ENCODE measurements at places on chromosomes 16 and 17. TPM values are rescaled to one million over a fixed set of nuclear protein-coding genes. Genes with fewer than 3 reads are reported as not detected.
A peak's percentile ranks its signal among the peaks of the same experiment; 100 is the strongest.

DNA sequence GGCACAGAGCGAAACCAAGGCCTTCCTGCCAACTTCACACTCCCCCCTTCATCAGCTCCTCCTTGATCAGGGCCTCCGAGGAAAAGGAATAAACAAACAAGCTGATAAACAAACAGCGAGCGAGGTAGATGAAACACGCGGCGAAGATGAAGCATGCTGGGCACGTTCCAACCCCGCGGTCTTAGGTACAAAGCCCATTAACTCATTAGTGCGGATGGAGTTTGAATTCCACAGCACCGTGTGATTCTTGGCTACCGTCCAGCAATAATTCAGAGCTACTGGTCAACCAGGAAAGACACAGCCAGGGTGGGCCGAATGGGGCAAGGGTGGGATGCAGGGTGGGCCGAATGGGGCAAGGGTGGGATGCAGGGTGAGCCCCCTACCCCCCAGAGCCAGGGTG is 67.3 kb downstream of the RBFOX3 start:
- no peak for DNase-seq

DNA sequence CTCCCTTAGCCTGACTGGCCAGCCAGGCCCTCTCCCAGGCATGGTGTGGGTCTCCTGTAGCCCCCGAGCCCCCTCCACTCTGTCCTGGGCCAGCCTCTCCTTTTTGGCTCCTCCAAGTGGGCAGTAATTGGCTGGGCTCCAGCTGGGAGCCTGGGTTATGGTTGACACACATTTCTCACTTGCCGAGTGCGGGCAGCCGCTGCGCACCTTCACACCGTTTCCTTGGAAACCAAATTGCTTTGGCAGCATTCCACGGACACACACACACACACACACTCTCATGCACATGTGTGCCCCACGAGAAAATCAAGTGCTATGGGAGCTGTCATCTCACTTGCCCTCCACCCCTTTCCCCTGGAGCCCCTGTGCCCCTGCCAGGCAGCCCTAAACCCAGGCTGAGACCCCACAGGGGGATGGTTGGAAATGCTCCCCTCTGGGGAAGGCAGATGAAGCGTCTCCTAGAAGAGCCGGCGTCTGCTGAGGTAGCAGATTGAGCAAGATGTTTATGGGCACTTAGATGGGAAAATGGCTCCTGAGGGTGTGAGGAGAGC is 402.7 kb upstream of the TNRC6C start:
- DNase-seq, result no peak

DNA sequence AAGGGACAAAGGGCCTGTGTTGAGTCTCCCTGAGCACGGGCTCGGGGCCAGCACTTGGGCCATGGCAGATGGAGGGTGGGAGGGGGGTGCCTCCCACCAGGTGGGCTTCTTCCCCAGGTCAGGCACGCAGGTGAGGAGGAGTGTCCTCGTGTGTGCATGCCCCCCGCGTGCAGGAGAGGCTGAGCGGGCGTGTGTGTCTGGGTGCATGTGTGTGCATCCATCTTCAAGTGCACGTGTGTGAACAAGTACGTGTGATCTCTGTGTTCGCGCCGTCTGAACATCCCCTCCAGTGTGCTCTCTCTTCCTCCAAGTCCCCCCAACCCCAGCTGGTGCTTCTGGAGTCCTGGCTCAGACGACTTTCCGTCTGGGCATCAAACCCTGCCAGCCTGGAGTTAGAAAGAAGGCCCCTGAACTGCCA is 2.7 kb upstream of the ZG16B start:
- no peak for DNase-seq

- DNase-seq, result peak; percentile 65
Measured at GRCh38 chr16:78045865-78046581, 23.7 kb downstream of the CLEC3A start.

DNA sequence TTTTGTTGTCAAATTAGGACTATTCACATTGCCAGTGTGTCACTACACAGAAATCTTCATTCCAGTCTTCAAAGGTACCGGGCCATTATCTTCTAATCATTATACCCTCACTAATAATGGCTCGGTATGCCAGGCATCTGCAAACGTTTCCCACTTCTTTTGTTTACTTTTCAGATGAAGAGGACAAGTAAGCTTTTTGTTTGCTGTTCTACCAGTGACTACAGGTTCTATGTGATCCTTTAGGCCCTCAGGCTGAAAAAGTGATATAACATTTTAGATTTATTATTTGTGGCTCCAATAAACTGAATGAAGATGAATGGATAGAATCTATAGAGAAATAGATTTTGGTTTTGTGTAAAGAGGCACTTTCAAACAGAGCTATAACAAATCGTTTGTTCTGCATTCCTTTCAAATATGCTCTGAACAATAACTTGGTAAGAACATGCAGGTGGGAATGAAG is 403 bp upstream of the KRTAP3-1 start:
- DNase-seq, result no peak

- no peak for DNase-seq
Measured at GRCh38 chr17:4497101-4497824, 1.4 kb upstream of the SPNS2 start.

DNA sequence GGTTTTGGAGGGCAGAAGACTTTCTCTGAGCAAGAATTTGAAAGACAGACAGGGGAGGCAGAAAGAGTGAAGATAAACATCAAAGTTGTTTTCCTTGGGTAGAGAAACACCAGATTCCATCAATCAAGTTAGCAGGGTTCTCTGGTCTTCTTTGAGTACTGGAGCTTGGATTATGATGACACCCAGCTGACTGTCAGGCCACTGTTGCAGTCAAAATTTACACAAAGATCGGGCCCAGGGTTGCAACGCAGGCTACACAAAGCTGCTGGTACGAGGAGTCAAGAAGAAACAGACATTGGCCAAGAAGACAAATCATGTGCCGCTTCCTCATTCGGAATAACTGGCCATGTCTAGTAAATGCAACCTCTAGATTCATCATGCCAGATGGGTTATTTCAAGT is 396.2 kb upstream of the XYLT1 start:
- no peak for DNase-seq

DNA sequence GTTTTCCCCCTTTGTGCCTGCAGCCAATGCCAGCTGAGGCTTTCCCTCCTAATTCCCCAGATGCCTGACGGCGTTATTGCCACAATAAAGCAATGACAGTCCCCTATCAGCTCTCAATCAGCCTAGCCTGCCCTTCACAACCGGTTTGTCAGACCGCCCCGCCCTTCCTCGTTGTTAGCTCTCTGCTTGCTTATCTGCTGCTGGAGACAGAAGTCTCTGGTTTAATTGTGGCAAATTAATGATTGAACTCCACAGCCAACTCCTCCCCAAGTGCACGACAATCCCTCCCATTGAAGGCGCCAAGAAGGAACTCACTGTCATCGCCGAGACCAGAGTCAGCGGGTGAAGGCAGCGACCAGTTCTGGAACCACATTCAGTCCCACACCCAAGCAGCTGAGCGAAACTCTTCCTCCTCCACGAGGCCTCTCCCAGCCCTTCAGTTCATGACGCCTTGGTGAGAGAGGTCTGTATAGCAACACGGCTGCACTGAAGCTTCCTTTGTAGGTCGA is 474.4 kb downstream of the SLC39A11 start:
- DNase-seq, result peak; percentile 39

DNA sequence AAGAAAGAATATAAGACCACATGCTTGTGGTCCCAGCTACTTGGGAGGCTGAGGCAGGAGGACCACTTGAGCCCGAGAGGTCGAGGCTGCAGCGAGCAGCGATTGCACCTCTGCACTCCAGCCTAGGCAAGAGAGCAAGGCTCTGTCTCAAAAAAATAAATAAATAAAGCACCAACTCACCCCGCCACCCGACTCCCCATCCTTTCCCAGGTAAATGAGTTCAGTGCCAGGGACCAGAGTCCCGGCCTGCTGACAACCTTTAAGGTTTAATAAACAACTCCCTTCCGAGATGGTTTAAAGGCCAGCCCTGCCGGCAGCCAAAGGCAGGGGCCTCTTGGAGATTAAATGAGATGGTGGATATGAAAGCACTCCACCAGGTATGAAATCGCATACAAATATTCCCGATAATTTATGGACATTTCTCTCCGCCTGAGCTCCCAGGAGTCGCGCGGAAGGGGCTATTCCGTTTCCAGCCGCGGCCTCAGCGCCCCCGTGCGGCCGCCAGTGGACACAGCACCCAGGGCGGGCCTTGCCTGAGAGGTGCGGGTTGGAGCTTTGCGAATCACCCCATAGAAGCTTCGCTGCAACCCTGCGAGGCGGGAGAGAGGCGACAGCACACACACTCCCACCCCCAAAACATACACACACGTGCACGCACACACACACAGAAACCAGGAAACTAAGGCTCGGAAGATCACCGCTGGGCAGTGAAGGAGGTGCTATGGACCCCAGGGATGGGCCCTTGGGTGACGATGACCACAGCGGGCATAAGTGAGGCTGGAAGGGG is 4.0 kb upstream of the RPL38 start:
- DNase-seq, result peak; percentile 77

- DNase-seq, result no peak
Measured at GRCh38 chr16:2040787-2041522, 6.7 kb downstream of the NTHL1 start.

DNA sequence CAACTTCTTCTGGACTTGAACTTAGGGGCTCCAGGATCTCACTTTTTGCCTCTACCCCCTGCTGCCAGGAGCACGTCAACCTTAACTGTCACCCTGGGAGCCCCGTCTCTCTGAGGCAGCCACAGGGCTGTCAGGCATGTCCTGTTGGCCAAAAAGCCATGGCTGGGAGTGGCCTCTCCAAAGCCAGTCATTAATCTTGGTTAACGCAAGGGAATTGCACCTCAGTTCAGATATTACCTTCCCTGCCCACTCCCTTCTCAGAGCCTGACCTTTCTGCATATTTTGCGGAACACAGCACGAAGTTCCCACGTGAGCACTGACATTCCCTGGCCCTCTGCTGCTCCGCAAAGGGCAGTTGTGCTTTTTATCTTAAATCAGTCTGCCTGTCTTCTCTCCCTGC is 44.2 kb upstream of the CIBAR2 start:
- no peak for DNase-seq

- DNase-seq, result no peak
Measured at GRCh38 chr16:17784073-17784472, 313.3 kb upstream of the XYLT1 start.

GRCh38 chr16:83238949-83239691 is 568.7 kb upstream of the HSBP1 start:
- DNase-seq, result no peak

GRCh38 chr17:40958086-40958953 is 8.4 kb downstream of the KRT39 start:
- no peak for DNase-seq

DNA sequence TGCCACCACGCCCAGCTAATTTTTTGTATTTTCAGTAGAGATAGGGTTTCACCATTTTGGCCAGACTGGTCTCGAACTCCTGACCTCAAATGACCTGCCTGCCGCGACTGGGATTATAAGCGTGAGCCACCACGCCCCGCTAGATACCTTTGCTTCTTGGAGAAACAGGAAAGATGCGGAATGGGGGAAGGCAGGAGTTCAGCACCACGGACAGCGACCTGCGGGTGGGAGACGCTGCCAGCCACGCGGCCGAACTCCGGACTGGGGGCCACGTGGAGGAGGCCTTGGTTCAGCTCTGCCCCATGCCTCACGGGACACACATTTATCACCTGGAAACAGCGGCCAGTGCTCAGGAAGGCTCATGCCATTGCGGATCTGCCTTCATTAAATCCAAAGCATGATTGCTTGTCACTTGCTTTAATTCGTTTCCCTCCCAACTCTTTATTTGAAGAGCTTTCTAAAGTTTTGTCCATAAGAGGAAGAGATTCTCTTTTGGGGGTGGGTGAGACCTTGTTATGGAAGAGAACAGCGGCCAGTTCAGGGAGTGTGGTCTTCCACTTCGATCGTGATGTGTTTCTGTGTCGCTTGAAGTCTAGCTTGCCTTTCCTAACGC is 219.9 kb downstream of the ENGASE start:
- DNase-seq, result peak; percentile 61

- no peak for DNase-seq
Measured at GRCh38 chr17:44898768-44899073, 524 bp downstream of the EFTUD2 start.

- DNase-seq, result no peak
Measured at GRCh38 chr16:3542601-3543373, 34.4 kb downstream of the NLRC3 start.

DNA sequence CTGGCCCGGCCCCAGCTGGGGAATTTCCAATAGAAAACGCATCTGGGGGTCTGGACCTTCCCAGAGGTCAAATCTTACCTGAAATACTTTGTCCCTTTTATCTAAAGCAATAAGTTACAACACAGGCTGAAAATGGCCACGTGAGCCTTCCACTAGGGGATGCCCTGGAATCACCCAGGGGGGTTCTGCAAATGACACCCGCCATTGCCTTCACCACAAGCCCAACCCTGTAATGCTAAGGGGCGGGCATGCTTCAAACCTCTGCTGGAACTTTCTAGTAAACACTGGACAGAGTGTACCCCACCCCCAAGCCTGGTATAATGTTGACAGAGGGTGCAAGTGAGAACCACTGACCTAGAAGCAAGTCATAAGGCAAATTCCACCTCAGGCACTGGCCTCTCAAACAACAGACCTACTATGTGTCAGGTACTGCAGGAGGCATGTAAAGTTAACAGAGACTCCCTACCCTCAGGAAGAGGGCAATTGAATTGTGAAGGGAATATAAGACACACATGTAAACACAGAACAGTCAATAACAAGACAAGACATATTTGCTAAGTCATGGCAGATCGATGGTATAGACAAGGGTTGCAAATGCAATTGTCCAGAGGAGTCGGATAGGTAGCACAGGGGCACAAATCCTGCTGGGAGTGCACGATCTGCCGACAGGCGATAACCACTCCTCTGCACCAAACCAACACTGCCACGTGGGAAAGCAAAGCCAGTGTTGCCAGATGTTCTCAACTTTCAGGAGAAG is 59.0 kb downstream of the ARHGAP17 start:
- no peak for DNase-seq

- DNase-seq, result no peak
Measured at GRCh38 chr16:10566613-10567012, 13.8 kb downstream of the EMP2 start.

GRCh38 chr17:21212826-21213637 is 929 bp downstream of the TMEM11 start:
- DNase-seq, result no peak

SMIM5 gene
- not detected for total RNA-seq

KRT13 gene
- total RNA-seq, result not detected

ATF7IP2 gene
- total RNA-seq, result 14.7 TPM

MYH1 gene
- not detected for total RNA-seq

BANP gene
- 29.6 TPM for total RNA-seq

KLHL10 gene
- 0.29 TPM for total RNA-seq

RHBDL1 gene
- total RNA-seq, result 0.82 TPM

ZFP3 gene
- 1.9 TPM for total RNA-seq

FOXN1 gene
- total RNA-seq, result not detected
